RPMI7951 (cell line): ENCODE measurements at places on chromosomes 4 and X.

DNA sequence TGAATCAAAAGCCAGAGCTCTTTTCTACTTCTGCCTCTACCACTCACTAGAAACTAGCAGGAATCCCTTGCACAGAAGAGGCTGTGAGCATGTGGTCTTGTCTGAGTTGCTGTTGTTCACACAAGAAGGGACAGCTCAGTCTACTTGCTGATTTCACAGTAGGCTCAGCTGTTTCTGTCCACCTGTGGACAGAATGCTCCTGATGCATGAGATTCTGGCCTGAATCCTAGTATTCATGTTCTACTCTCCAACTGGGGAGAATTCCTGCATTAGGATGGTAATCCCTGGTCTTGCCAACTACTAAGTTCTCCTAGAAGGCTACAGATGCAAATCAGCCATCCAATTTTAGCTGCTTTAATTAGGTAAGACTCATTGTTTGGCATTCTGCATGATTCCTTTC lies 112.8 kb downstream of the PPA2 start:
- DNase-seq, result no peak

DNA sequence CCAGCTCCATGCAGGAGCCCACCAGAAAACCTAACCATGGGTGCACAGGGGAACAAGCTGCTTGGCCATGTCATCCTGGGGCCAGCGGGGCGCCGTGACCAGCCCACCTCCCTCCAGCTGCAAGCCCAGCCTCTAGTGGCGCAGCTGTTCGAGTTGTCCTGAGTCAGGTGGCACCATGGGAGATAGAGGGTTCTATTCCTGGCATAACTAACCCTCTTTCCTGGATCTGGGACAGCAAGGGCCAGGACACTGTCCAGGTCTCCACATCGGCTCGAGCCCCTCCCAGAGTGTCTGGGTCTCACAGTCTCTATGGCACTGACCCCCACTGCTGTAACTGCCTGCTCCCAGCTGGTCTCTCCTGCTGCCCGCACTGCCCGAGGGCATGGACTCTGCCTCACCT lies 16.7 kb downstream of the ABLIM2 start:
- DNase-seq, result no peak

- DNase-seq, result peak; percentile 2
Measured at GRCh38 chr4:168162604-168163003, 70.3 kb downstream of the ANXA10 start.

DNA sequence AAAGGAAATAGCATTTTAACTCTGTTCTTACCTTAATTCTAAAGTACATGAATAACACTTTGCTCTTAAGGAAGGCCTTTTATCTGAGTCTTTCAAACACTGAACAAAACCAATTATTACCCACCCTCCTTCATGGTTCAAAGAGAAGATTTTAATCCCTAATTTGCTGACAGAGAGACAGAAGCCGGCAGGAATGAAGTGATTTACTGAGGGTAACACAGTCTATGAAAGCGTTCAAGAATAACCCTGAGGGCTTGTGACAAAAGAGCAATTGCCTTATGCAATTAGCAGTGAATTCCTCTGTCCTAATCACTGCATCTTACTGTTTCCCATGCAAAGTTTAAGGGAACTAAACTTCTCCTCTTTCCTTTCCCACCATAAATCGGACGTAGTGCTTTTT lies 144.1 kb downstream of the PACRGL start:
- DNase-seq, result peak; percentile 11

DNA sequence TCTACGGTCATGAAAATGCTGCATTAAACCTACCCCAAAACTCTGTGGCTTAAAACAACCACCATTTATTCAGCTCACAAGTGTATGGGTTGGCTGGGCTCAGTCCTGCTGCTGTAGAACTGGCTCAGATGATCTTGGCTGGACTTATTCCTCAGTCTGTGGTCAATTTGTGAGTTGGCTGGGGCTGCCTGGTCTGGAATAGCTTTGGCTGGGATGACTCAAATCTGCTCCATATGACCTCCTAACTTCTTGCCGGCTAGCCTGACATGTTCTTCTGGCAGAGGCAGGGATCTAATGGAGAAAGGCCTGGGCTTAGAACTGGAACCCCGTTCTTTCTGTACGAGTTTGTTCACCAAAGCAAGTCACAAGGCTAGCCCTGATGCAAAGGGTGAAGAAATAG lies 71.7 kb downstream of the CFAP299 start:
- DNase-seq, result peak; percentile 51

DNA sequence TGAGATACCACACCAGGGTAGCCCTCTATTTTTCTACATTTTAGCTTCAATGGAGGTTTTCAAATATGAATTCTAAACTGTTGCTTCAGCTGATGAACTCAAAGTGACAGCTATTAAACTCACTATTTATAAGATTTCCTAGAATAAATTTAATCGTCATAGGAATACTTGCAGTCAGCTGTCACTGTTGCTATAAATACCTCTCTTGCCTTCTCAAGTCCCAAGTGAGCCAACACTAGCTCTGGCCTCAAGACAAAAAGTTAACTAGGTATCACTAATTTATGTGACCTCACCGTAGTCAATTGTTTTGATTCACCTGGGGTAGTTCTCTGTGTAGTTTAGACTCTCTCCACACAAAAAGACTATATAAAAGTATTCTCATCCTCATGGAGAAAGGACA lies 34.3 kb upstream of the PROM1 start:
- no peak for DNase-seq
